ENCODE measurements at places on chromosomes 4 and X.

DNA sequence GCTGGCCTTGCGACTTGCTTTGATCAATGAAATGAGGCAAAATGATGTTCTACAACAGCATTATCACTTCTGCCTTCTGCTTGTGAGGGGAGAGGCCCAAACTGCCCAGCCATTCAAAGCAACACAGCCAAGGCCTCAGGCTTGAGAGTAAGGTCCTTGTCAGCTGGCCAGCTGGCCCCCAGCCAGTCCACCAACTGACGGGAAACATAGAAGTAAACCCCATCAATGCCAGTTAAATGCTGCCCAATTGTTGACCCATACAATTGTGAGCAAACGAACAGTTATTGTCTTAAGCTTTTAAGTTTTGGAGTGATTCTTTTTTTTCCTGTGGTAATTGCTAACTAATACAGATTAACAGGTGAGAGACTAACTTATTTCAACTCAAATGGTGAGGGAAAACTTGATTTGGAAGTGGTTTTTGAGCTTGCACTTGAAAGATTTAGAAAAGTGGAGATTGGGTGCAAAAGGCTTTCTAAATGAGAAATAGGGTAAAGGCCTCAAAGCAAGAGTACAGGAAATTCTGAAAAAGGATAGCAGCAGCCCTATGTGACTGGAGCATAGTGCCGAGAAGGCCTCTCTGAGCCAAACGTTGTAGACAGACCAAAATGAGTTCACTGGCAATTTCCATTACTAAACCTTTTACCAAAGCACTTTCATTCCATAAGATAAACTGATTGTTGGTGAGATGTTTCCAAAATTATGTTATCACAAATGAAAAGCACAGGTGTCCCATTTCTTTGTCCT lies 66.9 kb downstream of the ARHGEF38 start:
- DNase-seq = no peak

DNA sequence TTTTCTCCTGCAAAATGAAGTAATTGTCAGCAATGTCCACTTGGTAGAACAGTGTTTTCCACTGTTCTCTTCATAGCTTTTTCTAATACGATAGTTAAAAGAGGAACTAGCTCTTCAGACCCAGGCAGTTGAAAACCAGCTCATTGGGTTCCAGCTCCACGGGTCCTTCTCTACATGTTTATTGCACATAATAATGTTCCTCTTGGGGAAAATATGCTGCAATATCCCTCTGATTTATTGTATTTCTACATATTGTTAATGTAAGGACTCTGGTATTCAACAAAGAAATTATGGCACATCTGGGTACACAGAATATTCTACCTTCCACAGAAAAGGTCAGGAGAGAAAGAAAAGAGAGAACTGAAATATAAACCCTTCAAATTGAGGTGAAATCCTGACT lies 473.4 kb downstream of the TRIML1 start:
- DNase-seq = no peak

DNA sequence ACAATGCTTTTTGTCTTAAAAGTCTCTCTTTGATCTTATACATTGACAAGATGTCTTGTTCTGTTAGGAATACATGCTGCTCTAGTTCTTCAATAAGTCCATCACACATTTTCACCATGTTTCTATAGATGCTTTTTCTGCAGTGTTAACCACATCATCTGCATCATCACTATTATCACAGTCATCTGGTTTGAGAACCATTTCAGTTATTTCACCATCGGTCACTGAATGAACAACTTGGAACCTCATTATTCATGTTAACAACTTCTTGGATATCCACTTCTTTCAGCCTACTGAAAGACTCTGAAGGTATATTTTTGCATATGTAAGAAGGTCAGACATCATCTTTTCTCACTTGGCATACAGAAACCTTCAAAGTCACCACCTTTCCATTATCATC lies 975.2 kb downstream of the STIM2 start:
- DNase-seq = no peak

DNA sequence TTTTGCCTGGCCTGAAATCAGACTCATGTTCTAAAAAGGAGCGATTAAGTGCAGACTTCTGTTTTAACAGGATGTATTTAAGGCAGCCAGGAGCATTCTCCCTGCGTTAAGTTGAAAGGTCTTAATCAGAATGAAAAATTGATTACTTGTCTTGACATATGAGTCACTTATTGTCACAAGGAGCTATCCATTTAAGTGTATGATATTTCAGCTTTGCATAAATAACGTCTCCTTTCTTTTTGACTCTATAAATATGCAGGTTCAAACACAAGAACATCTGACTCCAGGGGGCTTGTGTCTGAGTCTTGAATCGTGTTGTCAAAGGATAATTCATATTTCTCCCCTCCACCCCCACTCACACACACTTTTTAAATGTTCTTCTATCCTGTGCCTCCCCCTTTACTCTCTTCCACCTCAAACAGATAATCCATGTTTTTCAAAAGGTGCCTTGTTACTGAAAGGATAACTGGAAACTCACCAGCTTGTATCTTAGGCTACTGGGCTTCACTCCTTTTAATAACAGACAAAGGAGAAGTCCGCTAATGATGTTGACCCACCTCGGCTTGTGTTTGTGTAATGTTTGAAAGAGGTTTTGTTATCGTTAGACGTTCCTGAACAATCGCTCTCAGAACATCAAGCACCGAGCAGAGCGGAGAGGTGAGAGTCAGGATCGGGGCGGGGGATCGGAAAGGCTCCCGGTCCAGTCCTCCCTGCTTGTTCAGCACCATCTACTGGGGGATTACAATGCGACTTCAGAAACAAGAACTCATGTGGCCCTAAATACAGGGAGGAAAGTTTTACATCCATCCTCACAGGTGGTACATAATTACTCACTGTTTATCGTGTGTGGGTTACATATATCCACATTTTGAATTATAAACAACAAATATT lies 107.5 kb upstream of the RPL34 start:
- no peak for DNase-seq

GRCh38 chrX:68835104-68835442 lies 6.3 kb downstream of the EFNB1 start:
- no peak for DNase-seq

GRCh38 chr4:146098397-146098796 lies 77.1 kb upstream of the LSM6 start:
- no peak for DNase-seq

DNA sequence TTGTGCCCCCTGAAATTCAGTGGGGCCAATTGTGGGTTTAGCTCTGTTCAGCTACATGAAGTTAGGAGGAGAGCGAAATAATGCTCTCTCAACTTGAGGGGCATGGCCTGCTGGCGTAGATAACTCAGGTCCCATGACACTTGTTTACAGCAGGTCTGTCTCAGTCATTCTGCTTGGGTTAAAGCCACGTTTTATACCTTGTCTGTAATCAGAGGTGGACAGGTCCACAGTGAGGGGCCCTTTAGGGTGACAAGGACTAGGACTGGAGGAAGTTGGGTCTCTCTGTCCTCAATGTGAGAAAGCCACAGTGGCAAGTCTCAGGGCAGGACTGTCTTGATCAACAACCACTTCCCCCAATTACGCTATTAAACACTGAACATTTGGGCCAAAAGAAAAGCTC lies 49.0 kb downstream of the PDHA1 start:
- DNase-seq = no peak

DNA sequence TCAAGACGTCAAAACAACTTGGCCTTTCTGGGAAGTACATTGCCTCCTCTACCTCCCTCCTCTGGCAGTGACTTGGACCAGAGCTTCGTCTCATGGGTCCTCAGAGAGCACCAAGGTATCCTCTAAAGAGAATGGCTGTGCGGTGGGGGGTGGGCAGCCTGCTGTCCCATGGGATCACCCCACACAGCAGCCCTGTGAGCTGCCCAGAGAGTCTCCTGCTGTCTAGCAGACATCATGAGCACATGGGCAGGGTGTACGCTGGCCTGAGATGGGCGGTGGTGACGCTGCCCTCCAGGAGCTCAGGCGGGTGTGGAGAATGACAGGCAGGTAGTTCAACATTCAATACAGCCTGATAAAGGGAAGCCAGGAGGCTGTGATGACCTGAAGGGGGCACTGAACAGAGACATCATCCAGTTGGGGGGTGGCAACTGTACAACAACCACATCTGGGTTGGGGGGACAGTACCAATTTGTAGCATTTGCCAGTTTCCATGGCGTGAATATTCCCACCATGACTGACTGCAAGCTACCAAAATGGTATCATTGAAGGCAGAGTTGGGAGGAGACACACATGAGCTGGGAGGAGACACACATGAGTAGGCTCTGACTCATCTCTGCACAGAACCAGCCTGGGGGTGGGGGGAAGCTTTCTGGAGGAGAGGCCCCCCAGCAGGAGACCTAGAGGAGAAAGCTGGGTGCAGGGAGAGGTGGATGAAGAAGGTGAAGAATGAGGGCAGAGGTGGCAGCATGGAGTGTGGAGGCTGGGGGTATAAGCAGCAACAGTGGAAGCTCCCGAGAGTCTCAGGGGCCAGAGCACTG lies 35.9 kb downstream of the C4orf50 start:
- no peak for DNase-seq

DNA sequence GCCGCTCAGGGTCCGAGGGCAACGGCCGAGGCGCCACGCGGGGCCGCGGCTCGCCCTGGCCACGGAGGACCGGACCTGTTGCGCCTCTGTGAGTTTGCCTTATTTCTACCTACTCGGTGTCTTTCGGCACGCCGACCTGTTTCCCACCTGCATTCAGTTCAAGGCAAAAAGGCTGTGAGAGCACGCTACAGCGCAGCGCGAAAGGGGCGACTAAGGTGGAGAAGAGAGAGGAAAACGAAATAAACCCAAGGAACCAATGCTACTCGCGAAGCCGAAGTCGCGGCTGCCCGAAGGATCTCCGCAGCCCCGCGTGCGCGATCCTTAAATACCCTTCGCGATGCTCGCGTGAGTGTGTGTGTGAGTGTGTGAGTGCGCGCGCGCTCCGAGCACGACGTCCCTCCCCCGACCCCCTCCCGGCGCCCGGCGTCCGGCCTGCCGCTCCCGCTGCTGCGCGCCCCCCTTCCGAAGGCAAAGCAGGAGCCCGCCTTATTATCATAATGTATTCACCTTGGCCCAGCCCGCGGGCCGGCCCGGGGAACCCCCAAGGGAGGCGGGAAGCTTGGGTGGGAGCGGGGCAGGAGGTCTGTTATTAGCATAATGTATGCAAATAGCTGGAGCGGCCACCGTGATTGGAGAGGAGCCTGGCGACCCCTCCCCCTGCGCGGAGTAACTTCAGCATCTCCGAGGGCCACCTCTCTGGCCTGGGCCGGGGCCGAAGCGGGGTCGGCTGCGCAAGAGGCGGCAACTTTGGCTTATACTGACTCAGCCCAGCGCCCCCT lies at the start of gene COL25A1:
Gene COL25A1, minus strand, starts transcription at position 298 of the 779 bp plus-strand sequence.
- DNase-seq = no peak

- DNase-seq = no peak
These were observed 1.0 kb upstream of the PLA2G12A start for GRCh38 chr4:109730619-109731545.

DNA sequence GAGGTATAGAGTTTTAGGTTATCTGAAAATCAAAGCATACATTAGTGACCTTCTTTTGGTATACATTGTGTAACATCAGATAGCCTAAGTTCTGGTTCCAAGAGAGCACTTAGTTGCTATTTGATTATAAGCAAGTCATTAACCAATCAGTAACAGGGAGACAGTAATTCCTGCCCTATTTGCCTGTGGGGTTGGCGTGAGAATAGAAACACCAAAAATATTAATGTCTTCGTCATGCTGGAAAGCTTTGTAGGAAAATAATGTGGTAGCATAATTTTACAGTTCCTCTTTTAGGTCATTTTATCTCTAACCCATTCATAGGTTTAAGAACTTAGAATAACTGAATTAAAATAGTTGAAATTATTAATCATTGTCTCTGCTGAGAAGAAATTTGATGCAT lies 37.8 kb downstream of the NPNT start:
- no peak for DNase-seq

DNA sequence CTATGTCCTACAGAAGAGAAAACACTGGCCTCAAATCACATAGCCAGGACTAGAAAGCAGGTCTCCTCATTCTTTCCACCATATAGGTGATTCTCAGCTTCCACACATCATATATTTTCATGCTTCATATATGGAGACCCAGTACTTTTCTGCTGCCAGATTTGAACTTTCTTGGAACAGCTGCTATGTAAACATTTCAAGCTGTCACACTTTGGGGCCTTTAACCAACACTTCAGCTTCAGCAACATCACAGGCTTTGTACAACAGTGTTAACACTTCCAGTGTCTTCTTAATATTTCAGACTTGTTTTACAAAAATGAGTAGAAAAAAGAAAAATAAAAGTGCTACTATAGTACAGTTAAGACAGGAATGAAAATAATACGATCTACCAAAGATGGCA lies 12.6 kb downstream of the SH3RF1 start:
- DNase-seq = no peak

DNA sequence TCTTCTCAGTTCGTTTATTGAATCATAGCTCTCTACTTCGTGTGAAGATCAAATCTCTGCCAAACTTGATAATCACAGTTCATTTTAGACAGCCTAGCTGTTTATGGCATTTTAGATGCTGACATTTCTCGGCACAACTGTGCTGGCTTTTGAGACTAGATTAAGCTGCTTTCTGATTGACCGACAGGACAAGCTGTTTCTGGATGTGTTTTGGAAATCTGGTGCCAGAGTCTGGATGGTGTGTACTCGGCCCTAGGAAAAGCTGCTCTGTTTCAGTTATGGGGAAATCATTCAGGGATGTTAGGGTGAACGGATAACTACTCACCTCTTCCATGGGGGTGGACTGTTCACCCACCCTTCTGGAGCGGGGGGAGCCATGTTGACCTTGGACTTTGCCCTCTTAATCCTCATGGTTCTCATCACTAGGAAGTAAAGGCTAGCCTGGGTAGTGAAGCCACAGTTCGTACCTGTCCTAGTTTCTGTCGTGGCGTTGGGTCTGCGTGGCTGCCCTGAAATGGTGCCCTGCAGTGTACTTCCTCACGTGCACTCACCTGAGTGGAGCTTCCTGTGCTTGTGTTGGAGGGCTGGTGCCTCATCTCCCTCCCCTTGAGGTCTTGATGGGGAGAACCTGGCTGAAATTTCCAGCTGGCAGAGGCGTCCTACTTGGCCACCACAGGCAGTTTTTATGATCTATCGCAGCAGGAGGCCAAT lies 13.7 kb upstream of the WDR1 start:
- DNase-seq = no peak

GRCh38 chrX:137236837-137237236 lies 203.0 kb upstream of the GPR101 start:
- DNase-seq = no peak

DNA sequence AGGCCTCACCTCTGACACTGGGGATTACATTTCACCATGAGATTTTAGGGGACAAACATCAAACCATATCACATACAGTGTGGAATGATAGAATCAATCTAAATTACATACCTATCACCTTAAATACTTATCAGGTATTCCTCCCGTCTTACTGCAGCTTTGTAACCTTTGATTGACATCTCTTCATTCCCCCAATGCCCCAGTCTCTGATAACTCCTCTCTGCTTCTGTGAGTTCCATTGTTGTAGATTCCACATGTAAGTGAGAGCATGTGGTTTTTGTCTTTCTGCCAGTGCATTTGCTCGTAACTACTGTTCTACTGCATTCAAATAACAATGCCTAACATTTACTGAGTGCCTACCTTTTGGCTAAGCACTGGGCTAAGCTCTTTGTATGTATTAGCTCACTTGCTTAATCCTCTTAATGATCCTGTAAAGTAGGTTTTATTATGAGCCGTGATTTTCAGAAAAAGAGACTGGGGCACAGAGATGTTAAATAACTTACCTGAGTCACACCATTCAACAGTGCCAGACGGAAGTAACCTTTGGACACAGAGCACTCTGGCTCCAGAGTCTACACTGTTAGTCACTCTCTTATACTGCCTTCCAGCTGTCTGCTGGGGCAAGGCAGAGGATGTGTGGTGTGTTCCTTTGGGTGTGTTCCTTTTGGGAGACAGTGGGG lies 63.7 kb upstream of the ESX1 start:
- no peak for DNase-seq

- no peak for DNase-seq
These were observed 92.8 kb upstream of the HSD17B10 start for GRCh38 chrX:53526999-53527398.

GRCh38 chrX:29627833-29628232 lies 587.5 kb upstream of the MAGEB2 start:
- DNase-seq = no peak
